Activated T-helper 1 cell treated with anti-CD3 and anti-CD28 coated beads, Interleukin-12 subunit alpha, Interleukin-12 subunit beta, Interleukin-2, Interleukin-4 antibody, amounts not matched to agents 30 ng/mL and 10 ng/mL and 1 ng/mL, durations not matched to agents 14 hours and 24 hours and 36 hours (primary cell): ENCODE measurements at places on chromosomes 12 and 14.

- H3K4me3 ChIP-seq = no peak overlapping the region
- H3K27me3 ChIP-seq = no peaks in the 10 kb centered on the region
- H3K4me1 ChIP-seq = peaks cover 11% of the 10 kb centered on the region
- DNase-seq = no peak
Observed at GRCh38 chr12:96040305-96041133, 5.1 kb upstream of the LTA4H start.

GRCh38 chr12:24011927-24012507 lies 62.5 kb upstream of the SOX5 start:
- no peak overlapping the region for H3K4me3 ChIP-seq
- H3K27me3 ChIP-seq = no peaks in the 10 kb centered on the region
- H3K4me1 ChIP-seq = no peaks in the 10 kb centered on the region
- no peak for DNase-seq

GRCh38 chr14:100775831-100776591 lies 49.3 kb downstream of the DLK1 start:
- H3K27me3 ChIP-seq = no peaks in the 10 kb centered on the region
- H3K4me3 ChIP-seq = no peak overlapping the region
- H3K4me1 ChIP-seq = no peaks in the 10 kb centered on the region
- H3K36me3 ChIP-seq = no peaks in the 10 kb centered on the region

DNA sequence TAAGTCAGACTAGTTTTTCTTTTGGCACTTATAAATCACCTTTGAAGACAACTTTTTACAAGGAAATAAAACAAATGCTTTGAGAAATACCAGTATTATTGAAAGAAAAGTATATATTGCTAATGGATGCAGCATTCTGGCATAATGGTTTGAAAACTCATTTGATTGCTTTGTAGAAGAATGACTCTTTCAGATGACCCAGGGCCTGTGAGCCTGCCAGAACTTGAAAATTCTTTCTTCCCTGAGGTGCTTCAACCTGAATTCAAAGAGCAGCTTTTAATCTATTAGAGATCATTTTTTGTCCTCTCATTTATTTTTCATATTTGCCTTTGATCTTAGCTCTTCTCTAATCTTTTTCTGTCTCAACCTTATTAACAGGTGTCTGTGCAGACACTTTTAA lies 87.4 kb downstream of the LRRK2 start:
- no peaks in the 10 kb centered on the region for H3K4me1 ChIP-seq
- H3K27ac ChIP-seq = no peak overlapping the region
- DNase-seq = no peak
